Heart left ventricle (tissue), 16 donors: ENCODE measurements at places on chromosomes 7 and 10. TPM values are rescaled to one million over a fixed set of nuclear protein-coding genes. Genes with fewer than 3 reads are reported as not detected.

DNA sequence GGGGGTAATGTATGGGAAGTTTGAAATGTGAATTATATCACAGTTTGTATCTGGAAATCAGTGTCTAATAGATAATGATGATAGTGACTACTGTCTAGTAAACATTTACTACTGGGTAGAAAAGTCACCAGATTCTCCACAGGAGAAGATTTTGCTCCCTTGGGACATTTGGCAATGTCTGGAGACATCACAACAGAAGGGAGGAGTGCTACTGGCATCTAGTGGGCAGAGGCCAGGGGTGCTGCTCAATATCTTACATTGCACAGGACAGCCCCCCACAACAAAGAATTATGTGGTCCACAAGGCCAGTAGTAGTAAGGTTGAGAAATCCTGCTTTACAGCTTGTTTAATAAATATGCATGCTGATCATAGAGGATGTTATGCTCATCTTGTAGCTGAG, 92.3 kb upstream of the PRPS1L1 start:
- no peak overlapping the region for H3K27ac ChIP-seq
- no peaks in the 10 kb centered on the region for H3K27me3 ChIP-seq
- DNase-seq: no peak
- no peaks in the 10 kb centered on the region for H3K36me3 ChIP-seq

OR2A1 gene
- total RNA-seq: 0.12 TPM

DNA sequence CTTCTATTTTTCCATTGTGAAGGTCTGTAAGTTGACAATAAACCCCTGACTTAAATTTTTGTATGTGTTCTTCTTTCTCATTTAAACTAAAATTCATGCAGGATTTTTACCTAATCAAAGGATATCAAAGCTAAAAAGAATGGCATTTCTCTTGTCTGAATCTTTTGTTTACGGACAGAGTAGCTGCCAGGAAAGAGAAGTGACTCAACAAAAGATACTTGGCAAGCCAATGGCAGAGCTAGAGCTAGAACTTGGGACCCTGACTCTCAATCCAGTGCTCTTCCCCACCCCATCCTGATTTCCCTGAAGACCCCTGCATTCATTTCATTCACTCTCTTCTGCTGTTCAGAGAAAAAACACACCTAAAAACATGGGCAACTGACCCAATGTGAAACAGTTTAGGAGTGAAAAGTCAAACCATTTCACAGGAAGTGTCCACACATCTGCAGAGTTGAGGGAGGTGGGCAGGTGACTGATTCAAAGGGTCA, 40.2 kb upstream of the PDLIM1 start:
- no peaks in the 10 kb centered on the region for H3K27me3 ChIP-seq
- no peak for DNase-seq
- peaks cover 88% of the 10 kb centered on the region for H3K36me3 ChIP-seq
- H3K4me1 ChIP-seq: peaks cover 44% of the 10 kb centered on the region
- no peak overlapping the region for H3K4me3 ChIP-seq
- H3K27ac ChIP-seq: peak overlapping the region; percentile 61

EBF3 gene
- total RNA-seq: 8.8 TPM

- DNase-seq: peak; percentile 70
- no peak overlapping the region for H3K27ac ChIP-seq
- H3K4me1 ChIP-seq: peaks cover 39% of the 10 kb centered on the region
- H3K4me3 ChIP-seq: no peak overlapping the region
Observed at GRCh38 chr7:5704534-5704922, 76.9 kb downstream of the RNF216 start.

DNA sequence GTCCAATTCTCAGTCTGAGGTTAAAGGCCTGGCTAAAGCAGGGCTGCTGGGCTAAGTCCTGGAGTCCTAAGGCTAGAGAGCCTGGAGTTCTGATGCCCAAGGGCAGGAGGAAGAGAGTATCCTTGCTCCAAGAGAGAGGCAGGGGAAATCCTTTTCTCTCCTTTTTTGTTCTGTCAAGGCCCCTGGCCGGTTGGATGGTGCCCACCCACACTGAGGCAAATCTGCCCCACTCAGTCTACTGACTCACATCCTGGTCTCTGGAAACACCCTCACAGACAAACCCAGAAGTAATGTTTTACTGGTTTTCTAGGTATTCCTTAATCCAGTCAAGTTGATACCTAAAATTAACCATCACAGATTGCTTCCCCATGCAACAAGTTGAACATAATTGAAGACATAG, 23.0 kb downstream of the ZNF518A start:
- H3K27me3 ChIP-seq: no peaks in the 10 kb centered on the region
- peaks cover 90% of the 10 kb centered on the region for H3K36me3 ChIP-seq
- H3K27ac ChIP-seq: no peak overlapping the region
- no peak overlapping the region for H3K4me3 ChIP-seq

ANKRD61 gene
- total RNA-seq: not detected

COX15 gene
- 34.7 TPM for total RNA-seq

KCNIP2 gene
- 174 TPM for total RNA-seq

TUBAL3 gene
- total RNA-seq: 0.91 TPM

DNA sequence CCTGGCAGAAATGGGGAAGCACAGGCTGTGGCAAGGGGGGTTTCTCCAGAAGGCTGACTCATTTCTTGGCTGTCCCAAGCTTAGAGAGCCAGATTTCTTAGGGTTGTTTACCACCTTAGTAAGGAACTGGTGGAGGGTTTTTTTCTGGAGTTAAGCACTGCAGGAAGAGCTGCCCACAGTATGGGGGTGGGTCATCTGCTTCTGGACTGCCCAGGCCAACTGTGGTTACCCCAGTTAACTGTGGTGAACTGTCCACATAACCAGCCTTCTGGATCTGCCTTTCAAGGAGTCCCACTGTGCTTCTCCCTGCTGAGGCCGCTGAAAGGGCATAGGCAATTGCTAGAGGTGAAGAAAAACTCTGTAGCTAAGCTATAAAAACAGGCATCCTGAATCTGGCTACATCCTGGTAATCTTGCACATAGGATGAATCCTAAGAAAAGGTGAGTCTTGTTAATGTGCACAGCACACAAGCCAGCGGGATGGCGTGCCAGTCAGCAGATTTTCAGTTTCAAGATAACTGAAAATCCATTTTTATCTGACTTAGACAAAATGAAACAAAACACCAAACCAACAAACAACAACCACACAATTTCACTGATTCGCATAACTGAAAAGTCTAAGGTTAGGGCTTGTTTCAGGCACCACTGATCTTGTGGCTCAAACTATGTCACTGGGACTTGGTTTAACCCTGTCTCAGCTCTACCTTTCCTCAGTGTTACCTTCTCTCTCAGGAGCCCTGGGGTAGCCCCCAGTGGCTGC, 21.6 kb upstream of the TSPAN33 start:
- H3K27me3 ChIP-seq: no peaks in the 10 kb centered on the region
- H3K36me3 ChIP-seq: no peaks in the 10 kb centered on the region
- no peaks in the 10 kb centered on the region for H3K4me1 ChIP-seq
- H3K27ac ChIP-seq: no peak overlapping the region

TLX1 gene
- 0.94 TPM for total RNA-seq

INMT gene
- 88.1 TPM for total RNA-seq

DNA sequence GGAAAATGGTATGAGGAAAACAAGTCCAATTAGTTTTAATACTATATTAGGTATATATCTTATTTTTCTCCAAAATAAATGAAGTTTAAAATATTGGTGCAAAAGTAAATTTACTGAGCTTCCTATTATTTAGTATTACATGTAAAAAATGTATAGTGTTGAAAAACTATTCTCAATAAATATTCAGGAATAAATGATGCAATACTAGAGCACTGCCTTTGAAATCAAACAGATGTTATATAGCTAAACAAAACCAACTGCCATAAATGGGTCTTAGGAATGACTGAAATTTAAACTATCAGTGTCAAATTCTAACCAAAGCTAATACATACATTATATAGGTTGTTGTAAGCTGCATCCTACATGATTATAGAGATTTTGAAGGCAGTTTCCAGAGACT, 1434.0 kb upstream of the LRRTM3 start:
- DNase-seq: no peak
- H3K36me3 ChIP-seq: no peaks in the 10 kb centered on the region
- no peaks in the 10 kb centered on the region for H3K4me1 ChIP-seq
- no peak overlapping the region for H3K27ac ChIP-seq
- no peak overlapping the region for H3K4me3 ChIP-seq

DNA sequence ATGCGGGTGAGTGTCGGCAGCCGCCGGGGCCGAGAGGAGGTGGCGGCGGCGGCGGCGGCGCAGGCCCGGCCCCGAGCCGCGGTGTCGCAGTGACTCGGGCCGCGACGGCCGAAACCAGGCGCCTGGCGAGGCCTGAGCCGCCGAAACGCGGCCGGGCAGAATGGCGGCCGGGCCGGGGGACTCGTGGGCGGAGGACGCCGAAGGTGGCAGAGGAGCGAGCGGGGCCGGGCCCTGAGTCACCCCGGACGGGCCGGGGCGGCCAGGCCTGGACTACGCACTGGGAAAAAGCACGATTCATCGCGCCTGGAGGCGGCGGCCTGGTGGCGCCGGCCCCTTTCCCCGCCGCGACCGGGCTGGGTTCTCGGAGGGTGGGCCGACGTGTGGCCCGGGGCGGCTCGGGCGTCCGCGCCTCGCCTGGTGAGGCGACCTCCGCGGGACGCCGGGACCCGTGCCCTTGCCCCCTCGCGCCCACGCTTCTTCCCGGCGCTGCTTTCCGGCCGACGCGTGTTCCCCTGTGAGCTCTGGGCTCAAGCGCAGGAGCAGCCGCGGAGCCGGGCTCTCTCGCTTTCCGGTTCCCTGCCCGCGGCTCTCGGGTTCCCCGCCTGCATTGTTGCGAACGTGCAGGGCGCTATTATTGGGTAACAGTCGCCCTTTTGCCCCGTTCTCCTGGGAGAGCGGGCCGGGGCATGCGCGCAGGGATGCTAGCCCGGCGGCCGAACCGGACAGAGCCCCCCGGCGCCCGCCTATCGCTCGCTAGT, 500 bp downstream of the CUL1 start:
- H3K36me3 ChIP-seq: no peaks in the 10 kb centered on the region
- H3K27ac ChIP-seq: peak overlapping the region; percentile 96
- no peaks in the 10 kb centered on the region for H3K27me3 ChIP-seq
- DNase-seq: peak; percentile 54
- H3K4me1 ChIP-seq: peaks cover 51% of the 10 kb centered on the region

- H3K4me3 ChIP-seq: no peak overlapping the region
- no peaks in the 10 kb centered on the region for H3K27me3 ChIP-seq
- no peak for DNase-seq
- no peaks in the 10 kb centered on the region for H3K4me1 ChIP-seq
Observed at GRCh38 chr7:114554781-114555537, 140.3 kb downstream of the FOXP2 start.

- no peak overlapping the region for H3K27ac ChIP-seq
- no peak for DNase-seq
- H3K36me3 ChIP-seq: peaks cover 5% of the 10 kb centered on the region
- H3K4me1 ChIP-seq: no peaks in the 10 kb centered on the region
- no peaks in the 10 kb centered on the region for H3K27me3 ChIP-seq
Observed at GRCh38 chr7:134654104-134654775, 7.6 kb downstream of the BPGM start.

- H3K27me3 ChIP-seq: no peaks in the 10 kb centered on the region
- H3K27ac ChIP-seq: peak overlapping the region; percentile 44
- H3K4me3 ChIP-seq: no peak overlapping the region
- no peaks in the 10 kb centered on the region for H3K36me3 ChIP-seq
Observed at GRCh38 chr7:135253851-135254771, 20.5 kb downstream of the STRA8 start.

- no peak for DNase-seq
- H3K36me3 ChIP-seq: no peaks in the 10 kb centered on the region
- H3K4me1 ChIP-seq: no peaks in the 10 kb centered on the region
- peaks cover 70% of the 10 kb centered on the region for H3K27me3 ChIP-seq
- H3K27ac ChIP-seq: no peak overlapping the region
Observed at GRCh38 chr7:90320418-90320800, 695 bp downstream of the FAM237B start.

TMEM236 gene
- total RNA-seq: 0.38 TPM

CCDC146 gene
- 12.3 TPM for total RNA-seq

DNA sequence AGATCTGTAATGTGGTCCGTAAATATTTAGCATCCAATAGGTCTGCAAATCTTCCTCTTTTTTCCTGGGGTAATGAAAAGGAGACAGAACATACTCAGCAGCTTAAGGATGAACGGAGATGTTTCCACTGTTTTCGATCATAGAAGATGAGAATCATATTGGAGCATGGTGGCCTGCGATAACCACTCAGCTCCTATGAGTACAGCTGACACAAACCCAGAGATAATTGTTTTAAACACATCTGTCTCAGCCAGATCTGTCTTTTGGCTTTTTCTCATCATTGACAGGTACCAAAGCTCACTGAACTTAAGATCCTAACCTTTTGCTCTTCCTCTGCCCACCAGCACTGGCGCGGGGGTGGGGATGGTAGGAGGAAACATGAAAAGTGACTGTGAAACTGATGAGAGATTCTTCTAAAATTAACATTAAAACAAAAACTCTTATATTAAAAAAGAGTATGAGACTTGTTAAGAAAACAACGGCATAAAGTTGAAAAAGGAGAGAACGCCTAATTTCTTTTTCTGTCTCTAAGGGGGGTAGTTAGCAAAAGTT, 71.0 kb downstream of the SVOPL start:
- no peak overlapping the region for H3K4me3 ChIP-seq
- no peak overlapping the region for H3K27ac ChIP-seq
- H3K4me1 ChIP-seq: no peaks in the 10 kb centered on the region
- DNase-seq: no peak
- H3K27me3 ChIP-seq: no peaks in the 10 kb centered on the region

DNA sequence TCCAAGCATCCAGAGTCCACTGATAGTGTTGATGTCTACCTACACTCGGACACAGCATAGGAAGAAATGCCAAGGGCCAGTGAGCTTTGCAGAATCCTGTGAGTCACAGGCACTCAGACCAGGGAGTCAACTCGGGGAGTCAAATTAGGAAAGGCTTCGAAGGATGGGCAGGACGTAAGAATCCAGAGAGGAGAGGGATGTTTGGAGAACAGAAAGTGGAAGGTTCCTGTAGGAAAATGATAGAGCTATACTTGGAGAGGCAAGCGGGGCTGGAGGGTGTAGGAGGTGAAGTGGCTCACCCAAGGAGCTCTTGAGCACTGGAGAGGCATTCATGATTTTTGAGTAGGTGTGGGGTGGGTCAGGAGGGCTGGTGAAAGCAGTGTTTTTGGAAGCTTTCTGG, 3.0 kb downstream of the ZYX start:
- peaks cover 20% of the 10 kb centered on the region for H3K36me3 ChIP-seq
- DNase-seq: no peak
- H3K27me3 ChIP-seq: no peaks in the 10 kb centered on the region
- peak overlapping the region; percentile 100 for H3K27ac ChIP-seq

- no peaks in the 10 kb centered on the region for H3K4me1 ChIP-seq
- H3K4me3 ChIP-seq: no peak overlapping the region
- H3K36me3 ChIP-seq: no peaks in the 10 kb centered on the region
- no peaks in the 10 kb centered on the region for H3K27me3 ChIP-seq
Observed at GRCh38 chr7:140494867-140495266, 15.6 kb upstream of the MKRN1 start.

GRCh38 chr7:71937840-71938371, 474.2 kb downstream of the CALN1 start:
- DNase-seq: no peak
- no peaks in the 10 kb centered on the region for H3K27me3 ChIP-seq
- no peak overlapping the region for H3K27ac ChIP-seq
- no peak overlapping the region for H3K4me3 ChIP-seq
